ENCODE measurements at places on chromosomes 4 and X. TPM values are rescaled to one million over a fixed set of nuclear protein-coding genes. Genes with fewer than 3 reads are reported as not detected.

The CSN1S1 gene
- total RNA-seq, result not detected

DNA sequence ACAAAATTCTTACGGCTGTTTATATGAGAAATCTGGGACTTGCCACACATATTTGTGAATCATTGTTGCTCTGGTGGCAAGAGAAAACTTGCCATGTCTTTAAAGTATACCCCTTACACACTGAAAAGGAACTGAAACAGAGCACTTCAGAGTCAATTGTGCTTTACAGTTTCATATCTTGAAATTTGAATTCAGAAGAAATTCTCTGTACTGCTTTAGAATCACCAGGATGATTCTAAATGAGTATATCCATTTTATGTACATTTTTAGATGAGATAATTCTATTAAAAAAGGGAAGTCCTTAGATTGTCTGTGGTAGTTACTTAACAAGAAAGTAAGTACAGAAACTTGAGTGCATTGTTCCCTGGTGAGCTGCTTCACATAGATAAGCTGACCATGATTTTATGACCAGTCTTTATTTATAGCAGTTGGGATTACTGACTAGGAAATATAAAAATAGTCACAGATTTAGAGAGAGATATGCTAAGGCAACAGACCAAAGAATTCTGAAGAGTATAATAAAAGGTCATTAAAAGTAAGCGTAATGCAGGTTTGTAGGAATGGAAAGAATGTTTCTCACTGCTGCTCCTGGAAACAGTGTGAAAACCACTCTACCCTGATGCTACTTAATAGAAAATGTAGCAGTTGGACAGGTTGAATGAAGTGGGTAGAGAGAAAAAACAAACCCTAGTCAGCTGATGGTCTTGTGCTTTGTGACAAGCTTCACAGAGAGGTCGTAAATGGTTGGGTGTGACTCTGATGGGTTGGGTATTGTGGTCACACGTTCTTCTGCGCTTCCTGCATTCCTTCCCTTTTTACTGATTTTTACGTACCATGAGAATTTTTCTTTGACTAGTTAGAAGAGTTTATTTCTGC lies 41.0 kb downstream of the FNIP2 start:
- no peaks in the 10 kb centered on the region for H3K27me3 ChIP-seq
- DNase-seq, result no peak
- H3K4me1 ChIP-seq, result peaks cover 40% of the 10 kb centered on the region

The CCSER1 gene
- not detected for total RNA-seq

The S100P gene
- not detected for total RNA-seq

DNA sequence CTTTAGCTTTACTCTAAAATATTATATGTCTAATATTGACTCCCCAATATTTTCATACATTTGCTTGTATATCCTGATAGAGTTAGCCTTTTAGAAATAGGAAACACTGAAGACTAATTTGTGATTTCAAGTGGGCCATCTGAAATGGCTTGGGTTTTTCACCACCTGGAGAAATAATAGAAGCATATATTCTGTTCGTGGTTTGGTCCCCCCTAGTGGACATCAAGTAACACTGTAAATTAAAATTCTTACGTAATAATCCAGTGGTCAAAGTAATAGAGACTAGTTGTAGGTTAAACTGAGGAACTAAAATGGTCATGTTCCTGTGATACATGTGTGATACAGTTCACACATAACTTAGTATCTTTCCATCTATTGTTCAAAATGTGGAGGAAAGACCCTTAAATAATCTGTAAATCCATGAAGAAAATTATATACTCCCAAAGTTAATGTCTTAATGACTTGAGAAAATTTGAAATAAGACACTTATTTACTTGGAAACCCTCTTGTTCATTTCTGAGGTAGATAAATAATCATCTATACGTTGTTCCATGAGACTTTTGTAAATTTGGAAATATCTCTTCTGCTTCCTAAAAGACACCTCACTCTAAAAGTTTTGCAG lies 79.8 kb upstream of the SMARCAD1 start:
- no peak overlapping the region for H3K4me3 ChIP-seq
- no peaks in the 10 kb centered on the region for H3K4me1 ChIP-seq
- no peak overlapping the region for H3K27ac ChIP-seq
- no peaks in the 10 kb centered on the region for H3K36me3 ChIP-seq

The RBM46 gene
- not detected for total RNA-seq

The STARD8 gene
- 1.4 TPM for total RNA-seq

- no peaks in the 10 kb centered on the region for H3K27me3 ChIP-seq
- DNase-seq, result no peak
- no peak overlapping the region for H3K4me3 ChIP-seq
- no peak overlapping the region for H3K27ac ChIP-seq
- no peaks in the 10 kb centered on the region for H3K36me3 ChIP-seq
Observed at GRCh38 chr4:172547724-172548123, 620.9 kb upstream of the GALNT7 start.

DNA sequence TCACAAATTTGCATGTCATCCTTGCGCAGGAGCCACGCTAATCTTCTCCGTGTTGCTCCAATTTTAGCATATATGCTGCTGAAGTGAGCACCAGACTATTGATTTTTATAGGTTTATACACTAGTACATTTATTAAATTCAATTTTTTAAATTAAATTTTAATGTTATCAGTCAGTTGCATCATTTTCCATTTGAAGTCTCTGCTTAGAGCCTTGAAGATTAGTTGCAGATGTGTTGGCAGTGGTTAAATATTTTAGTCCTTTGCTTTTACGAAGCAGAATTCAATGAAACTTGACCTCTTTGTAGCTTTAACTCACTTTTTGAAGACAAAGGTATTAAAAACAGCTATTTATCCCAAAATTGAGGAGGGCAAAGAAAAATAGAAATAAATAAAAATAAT lies 16.5 kb downstream of the TRAPPC11 start:
- no peak for DNase-seq
- H3K36me3 ChIP-seq, result peaks cover 35% of the 10 kb centered on the region
- peaks cover 1% of the 10 kb centered on the region for H3K4me1 ChIP-seq
- H3K27me3 ChIP-seq, result no peaks in the 10 kb centered on the region

The PLAC1 gene
- not detected for total RNA-seq

GRCh38 chrX:24037729-24038128 lies 10.7 kb upstream of the KLHL15 start:
- no peaks in the 10 kb centered on the region for H3K36me3 ChIP-seq
- H3K4me1 ChIP-seq, result no peaks in the 10 kb centered on the region
- no peaks in the 10 kb centered on the region for H3K27me3 ChIP-seq
- H3K27ac ChIP-seq, result no peak overlapping the region
- H3K4me3 ChIP-seq, result no peak overlapping the region

DNA sequence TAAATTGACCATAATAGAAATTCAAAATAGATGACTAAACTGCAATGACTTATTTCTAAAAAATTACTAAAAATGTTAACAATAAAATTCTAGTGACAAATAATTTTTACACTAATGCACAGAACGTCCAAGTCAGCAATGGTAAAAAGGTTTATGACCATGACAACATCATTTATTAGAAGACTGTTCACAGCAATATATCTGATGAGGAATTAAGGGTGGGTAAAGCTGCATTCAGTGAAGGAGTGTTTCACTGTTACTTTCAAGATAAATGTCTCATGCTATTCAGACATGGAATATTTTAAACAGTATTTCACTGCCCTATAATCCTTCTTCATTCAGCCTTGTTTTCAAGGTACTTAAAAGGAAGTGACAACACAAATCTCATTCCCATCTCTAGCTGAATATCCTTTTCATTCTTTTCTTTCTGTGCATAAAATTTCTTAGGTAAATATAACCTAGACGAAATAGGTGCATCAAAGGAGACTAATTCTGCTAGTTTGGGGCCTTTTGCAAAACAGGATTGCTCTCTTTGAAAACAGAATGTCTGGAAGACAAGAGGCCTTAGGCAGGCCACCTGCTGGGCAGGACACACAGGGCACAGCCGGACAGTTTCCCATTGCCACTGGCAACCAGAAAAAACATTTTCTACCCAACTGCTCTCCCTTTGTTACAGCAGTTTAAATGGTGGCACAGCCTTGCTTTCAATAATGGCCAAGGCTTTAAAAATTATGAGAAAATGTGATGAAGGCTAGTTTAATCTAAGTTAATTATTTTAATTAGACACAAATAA lies 600.3 kb downstream of the SPRY1 start:
- H3K4me3 ChIP-seq, result no peak overlapping the region
- no peaks in the 10 kb centered on the region for H3K27me3 ChIP-seq
- no peak for DNase-seq
- H3K36me3 ChIP-seq, result no peaks in the 10 kb centered on the region

DNA sequence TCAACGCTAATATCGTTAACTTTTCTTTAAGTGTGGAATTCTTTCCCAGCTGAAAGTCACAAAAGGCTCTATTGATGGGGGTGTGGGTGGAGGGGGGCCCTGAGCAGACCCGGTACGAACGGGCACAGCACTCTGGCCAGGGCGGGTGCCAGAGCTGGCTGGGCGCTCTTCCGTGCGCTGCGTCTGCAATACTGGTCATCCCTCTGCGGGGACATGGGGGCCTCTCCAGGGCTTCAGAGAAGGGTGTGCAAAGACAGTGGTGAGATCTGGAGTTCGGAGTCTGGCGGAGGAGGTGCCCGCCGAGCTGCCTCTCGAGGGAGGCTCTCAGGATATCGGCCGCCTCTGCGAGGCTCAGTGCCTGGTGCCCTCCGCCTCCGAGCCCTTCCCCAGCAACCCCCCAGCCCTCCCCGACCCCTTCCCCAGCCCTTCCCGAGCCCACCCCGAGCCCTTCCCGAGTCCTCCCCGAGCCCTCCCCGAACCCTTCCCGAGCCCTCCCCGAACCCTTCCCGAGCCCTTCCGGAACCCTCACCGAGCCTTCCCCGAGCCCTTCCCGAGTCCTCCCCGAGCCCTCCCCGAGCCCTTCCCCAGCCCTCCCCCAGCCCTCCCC lies 34.3 kb downstream of the FGFRL1 start:
- H3K4me3 ChIP-seq, result no peak overlapping the region
- peaks cover 51% of the 10 kb centered on the region for H3K4me1 ChIP-seq
- DNase-seq, result no peak
- no peaks in the 10 kb centered on the region for H3K36me3 ChIP-seq

DNA sequence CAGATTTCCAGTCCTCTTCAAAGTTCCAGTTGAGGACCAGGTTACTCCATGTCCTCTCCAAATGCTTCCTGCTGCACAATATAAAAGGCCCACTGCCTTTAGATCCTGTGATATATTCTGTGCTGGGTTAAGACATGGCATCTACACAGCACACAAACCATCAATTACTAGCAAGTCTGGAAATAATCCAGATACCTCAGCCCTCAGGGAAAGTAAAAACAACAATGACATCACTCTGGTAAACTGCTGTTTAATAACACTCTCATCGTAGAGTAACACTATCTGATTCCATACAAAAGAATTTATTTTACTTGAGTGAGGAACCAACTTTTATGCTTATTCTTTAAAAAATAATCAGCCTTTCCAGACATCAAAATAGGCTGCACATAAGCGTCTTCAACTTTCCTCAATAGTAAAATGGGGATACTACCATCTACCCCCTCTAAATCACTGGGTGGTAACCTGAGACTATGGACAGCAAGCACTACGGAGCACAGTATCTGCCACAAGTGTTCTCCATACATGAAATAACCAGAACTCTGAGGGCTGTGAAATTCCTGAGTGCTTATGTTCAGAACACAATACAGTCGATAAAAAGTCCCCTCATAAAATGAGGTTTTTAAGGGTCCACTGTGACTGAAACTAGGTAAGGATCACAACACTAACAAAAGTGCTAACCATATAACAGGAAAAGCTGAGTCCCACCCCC lies 53.4 kb downstream of the ABCG2 start:
- H3K27me3 ChIP-seq, result no peaks in the 10 kb centered on the region
- H3K36me3 ChIP-seq, result no peaks in the 10 kb centered on the region
- H3K27ac ChIP-seq, result no peak overlapping the region
- DNase-seq, result no peak

DNA sequence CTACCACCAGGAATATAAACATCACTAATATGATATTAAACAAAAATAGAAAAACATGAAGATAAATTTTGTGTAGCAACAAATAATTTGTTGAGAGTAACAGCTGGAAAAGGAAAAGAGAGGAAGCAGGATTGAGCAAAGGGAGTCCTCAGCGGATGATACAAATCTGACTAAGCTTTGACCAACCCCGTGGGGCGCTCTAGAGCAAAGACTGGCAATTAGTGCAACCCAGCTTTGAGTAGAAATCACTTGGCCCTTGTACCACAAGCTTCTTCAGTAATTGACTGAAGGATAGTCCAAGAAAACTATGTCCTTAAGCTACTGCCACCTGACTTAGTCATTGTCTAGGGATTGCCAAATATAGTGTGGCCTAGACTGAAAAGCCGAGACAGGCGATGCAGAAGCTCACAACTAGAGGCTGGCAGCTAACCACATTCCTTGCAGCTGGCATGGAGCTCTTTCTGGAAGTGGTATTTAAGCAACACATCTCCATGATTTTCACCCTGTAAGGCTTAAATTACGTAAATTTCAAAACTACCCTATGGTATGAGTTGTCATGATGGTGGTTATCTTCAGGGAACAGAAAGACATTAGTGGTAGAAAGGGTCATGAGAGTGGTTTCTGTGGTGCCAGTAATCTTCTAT lies 396.0 kb downstream of the PDGFC start:
- no peak overlapping the region for H3K27ac ChIP-seq
- no peaks in the 10 kb centered on the region for H3K27me3 ChIP-seq
- peaks cover 4% of the 10 kb centered on the region for H3K4me1 ChIP-seq
- no peak for DNase-seq

The PAGE5 gene
- total RNA-seq, result not detected

The C4orf36 gene
- total RNA-seq, result 0.51 TPM

The GPRASP3 gene
- total RNA-seq, result 4.9 TPM

Measured in osteocyte (in vitro differentiated cells).